ENCODE measurements at places on chromosomes 12 and 14. TPM values are rescaled to one million over a fixed set of nuclear protein-coding genes. Genes with fewer than 3 reads are reported as not detected.
A peak's percentile ranks its signal among the peaks of the same experiment; 100 is the strongest.

DNA sequence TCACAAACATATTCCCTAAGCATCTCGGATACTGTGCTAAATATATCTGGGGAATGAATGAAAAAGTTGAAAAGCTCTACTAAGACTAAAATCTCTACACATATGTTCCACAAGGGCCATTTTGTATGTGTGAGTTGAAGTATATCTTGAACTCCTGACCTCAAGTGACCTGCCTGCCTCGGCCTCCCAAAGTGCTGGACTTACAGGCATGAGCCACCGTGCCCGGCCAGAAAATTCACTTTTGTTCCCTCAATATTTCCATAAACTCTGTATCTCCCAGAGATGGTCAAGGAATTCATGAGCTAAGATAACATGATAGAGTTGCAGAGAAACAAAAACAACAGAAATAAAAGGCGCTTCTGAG lies 1.5 kb upstream of the TUBA1C start:
- no peak for DNase-seq
- H3K4me3 ChIP-seq = peak overlapping the region; percentile 74
- H3K4me1 ChIP-seq = peaks cover 40% of the 10 kb centered on the region
- H3K27me3 ChIP-seq = no peaks in the 10 kb centered on the region

- DNase-seq = no peak
- H3K4me3 ChIP-seq = no peak overlapping the region
- H3K27ac ChIP-seq = no peak overlapping the region
- no peaks in the 10 kb centered on the region for H3K36me3 ChIP-seq
- H3K4me1 ChIP-seq = no peaks in the 10 kb centered on the region
Observed at GRCh38 chr12:113118142-113118541, 17.4 kb downstream of the RASAL1 start.

DNA sequence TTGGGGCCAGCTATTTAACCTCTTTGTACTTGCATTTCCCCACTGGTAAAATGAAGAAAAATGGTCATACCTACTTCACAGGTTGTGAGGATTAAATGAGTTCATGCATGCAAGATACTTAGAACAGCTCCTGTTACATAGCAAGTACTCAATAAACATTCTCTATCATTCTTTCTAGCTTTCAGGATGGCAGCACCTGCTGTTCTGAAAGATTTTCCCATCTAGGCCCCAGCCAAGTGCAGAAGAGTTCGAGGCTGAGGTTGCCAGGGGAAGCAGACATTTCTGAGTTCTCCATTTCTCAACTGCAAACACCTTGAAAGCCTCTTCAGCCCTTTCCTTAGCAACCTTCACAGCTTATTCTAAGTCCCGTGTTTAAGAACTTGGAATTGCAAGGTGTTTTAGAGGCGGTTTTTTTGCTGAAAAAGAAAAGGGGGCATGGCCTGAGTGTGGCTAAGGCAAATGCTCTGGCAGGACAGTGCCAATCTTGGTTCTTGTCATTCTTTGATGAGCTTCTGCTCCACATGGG lies 73.0 kb upstream of the PRMT8 start:
- H3K4me3 ChIP-seq = no peak overlapping the region
- no peak for DNase-seq
- peaks cover 2% of the 10 kb centered on the region for H3K27me3 ChIP-seq
- H3K36me3 ChIP-seq = no peaks in the 10 kb centered on the region

GRCh38 chr12:114614040-114614439 lies 69.9 kb downstream of the TBX3 start:
- no peaks in the 10 kb centered on the region for H3K36me3 ChIP-seq
- DNase-seq = no peak
- H3K4me3 ChIP-seq = no peak overlapping the region

GRCh38 chr12:93957870-93958269 lies 190.5 kb upstream of the PLXNC1 start:
- no peak for DNase-seq
- no peaks in the 10 kb centered on the region for H3K36me3 ChIP-seq
- H3K27me3 ChIP-seq = no peaks in the 10 kb centered on the region
- no peak overlapping the region for H3K27ac ChIP-seq

GRCh38 chr14:81980601-81981306 lies 447.1 kb upstream of the SEL1L start:
- H3K4me3 ChIP-seq = no peak overlapping the region
- no peak overlapping the region for H3K27ac ChIP-seq
- H3K27me3 ChIP-seq = no peaks in the 10 kb centered on the region
- no peaks in the 10 kb centered on the region for H3K4me1 ChIP-seq
- no peak for DNase-seq

GRCh38 chr12:121889274-121889624 lies 659 bp downstream of the PSMD9 start:
- no peak for DNase-seq
- peak overlapping the region; percentile 72 for H3K27ac ChIP-seq
- peak overlapping the region; percentile 77 for H3K4me3 ChIP-seq

Gene PTHLH
- total RNA-seq = 4.4 TPM

Gene CDH24
- 4.8 TPM for total RNA-seq

Gene CLEC1A
- total RNA-seq = not detected
